ENCODE measurements at places on chromosomes 2 and 18.
A peak's percentile ranks its signal among the peaks of the same experiment; 100 is the strongest.

GRCh38 chr18:11246495-11247300 is 97.3 kb upstream of the PIEZO2 start:
- DNase-seq, result no peak

- DNase-seq, result no peak
These were observed 101.1 kb downstream of the SPTBN1 start for GRCh38 chr2:54557211-54557600.

DNA sequence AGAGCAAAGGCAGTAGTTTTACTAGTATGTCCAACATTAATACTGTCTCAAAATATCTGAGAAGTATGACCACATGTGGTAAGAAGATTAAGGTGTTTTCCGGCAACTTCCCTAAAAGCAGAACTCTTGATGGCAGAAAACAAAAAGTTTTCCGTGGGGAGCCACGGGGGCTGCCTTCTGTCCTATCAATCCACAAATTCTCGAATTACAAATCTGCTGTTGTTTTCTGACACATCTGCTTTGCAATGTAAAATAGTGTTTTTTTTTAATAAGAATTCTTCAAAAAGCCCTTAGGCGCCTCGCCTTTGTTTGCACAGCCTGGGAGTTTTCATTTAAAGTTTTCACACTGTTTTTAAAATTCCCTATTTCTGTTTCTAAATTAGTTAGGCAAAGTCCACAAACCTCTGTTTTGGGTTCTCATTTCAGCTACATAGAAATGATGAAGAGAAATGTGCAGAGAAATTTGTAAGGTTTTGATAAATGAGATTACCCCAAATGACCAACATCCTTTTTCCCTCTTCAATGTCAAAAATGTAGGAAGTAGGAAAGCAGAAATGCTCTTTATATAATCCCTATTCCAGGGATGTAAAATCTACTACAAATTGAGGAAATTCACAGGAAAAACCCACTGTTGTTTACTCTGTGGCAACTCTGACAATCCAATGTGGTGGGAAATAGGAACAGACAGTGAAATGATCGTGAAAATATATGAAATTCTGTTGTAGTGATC is 385.8 kb downstream of the ZEB2 start:
- DNase-seq, result peak; percentile 83

DNA sequence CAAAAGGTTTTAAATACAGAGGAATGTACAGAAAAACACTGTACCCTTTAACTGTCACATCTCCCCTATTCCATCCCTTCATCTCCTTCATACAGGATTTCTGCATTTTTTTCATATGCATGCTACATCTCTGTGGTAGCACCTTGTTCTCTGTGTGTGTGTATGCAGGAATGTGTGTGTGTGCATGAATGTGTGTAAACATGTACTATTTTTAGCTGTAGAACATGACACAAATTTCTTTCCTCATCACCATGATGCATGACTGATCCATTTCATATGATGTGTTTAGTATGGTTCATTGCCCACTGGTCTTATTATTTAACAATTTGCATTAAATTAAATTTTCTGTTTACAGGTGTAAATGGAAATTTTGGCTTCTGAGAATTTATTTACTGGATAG is 21.5 kb upstream of the ZEB2 start:
- no peak for DNase-seq

- DNase-seq, result no peak
These were observed 18.8 kb downstream of the TACR1 start for GRCh38 chr2:75180476-75180875.

- no peak for DNase-seq
These were observed 392.9 kb upstream of the CELF4 start for GRCh38 chr18:37958499-37958898.

Measured in OCI-M1 (cell line).